Hypothalamus (tissue), 51 donors: ENCODE measurements at places on chromosomes 16 and 17.

DNA sequence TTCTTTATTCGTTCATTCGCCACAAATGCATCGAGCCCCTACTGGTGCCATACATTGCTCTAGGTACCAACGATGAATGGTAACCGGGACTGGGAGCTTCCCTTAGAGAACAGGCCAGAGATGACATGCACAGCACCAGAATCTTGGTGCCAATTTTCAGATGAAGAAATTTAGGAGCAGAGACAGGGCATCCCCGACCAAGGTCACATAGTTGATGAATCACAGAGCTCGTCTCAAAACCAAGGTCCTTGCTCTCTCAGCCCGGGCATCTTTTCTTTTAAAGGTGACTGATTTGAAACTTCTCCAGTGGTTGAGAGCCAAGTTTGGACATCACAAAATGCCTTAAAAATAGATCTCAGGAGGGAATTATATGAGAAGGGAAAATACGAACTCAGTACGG, 73.2 kb upstream of the C16orf82 start:
- DNase-seq: no peak

DNA sequence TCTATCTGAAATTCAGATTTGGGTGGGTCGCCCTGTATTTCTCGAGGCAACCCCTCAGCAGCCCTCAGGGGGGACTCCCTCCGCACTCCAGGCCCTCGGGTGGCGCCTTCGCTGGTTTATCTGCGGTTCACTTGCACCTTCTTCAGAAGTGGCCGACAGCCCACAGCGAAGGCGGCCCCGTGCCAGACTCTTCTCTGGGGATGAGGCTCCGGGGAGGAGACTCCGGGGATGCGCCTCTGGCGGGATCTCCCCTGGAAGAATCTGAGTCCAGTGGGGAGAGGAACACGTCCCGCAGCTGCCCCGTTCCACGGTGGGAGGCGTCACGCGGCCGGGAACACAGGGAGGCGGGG, 63.9 kb upstream of the DNAJA2 start:
- DNase-seq: no peak

DNA sequence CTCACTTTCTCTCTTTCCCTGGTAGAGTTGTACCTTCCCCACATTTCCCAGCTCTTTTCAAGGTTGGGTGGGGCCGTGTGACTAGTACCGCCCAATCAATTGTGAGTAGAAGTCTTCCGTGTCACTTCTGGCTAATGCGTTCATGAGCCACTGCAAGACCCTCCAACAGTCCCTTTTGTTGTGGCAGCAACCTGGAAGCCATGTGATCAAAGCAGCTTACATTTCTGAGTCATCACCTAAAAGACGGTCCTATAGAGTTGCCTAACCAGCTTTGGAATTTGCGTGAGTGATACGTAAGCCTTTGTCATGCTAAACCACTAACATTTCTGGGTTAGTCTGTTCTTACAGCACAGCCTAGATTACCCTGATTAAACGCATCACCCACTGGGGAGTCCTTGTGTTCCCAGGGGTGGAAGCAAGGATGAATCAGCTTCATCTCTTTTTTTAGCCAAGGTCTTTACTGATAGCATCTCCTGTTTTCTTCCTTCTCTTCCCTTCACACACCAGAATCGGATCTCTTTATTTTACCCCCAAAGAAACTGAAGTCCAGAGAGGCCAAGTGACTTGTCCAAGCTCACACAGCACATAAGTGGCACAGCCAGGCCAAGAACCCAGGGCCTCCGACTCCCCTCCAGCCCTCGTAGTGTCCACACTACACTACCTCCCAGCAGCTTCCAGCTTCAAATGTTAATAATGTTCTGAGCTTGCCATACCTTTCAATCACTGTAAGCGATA, 366.3 kb upstream of the XYLT1 start:
- no peak for DNase-seq

- DNase-seq: no peak
These were observed 1.8 kb upstream of the C1QTNF8 start for GRCh38 chr16:1097800-1098199.
